Suprapubic skin (tissue), 4 donors: ENCODE measurements at places on chromosomes 11 and 22.

GRCh38 chr11:105699203-105699602 lies 89.3 kb downstream of the GRIA4 start:
- no peaks in the 10 kb centered on the region for H3K27me3 ChIP-seq
- DNase-seq = no peak
- no peak overlapping the region for H3K4me3 ChIP-seq
- H3K4me1 ChIP-seq = no peaks in the 10 kb centered on the region
- H3K36me3 ChIP-seq = no peaks in the 10 kb centered on the region

DNA sequence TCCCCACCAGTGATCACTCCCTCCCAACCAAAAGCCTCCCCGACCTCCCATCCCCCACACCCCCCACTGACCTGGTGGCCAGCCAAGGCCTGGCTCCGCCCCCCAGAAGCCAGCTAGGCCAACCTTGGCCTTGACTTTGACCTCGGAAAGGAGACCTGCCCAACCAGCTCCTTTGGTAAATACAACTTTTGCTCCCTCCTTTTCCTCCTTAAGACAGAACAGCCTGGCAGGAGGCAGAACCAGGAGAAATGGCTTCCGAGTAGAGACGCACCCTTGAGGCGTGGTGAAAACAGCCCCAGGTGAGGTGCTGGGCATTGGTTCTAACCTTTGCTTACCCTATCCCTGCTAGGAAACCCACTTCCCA lies 27.0 kb downstream of the PLEKHA7 start:
- H3K4me3 ChIP-seq = no peak overlapping the region
- no peaks in the 10 kb centered on the region for H3K36me3 ChIP-seq
- no peak for DNase-seq
- H3K4me1 ChIP-seq = peaks cover 23% of the 10 kb centered on the region

DNA sequence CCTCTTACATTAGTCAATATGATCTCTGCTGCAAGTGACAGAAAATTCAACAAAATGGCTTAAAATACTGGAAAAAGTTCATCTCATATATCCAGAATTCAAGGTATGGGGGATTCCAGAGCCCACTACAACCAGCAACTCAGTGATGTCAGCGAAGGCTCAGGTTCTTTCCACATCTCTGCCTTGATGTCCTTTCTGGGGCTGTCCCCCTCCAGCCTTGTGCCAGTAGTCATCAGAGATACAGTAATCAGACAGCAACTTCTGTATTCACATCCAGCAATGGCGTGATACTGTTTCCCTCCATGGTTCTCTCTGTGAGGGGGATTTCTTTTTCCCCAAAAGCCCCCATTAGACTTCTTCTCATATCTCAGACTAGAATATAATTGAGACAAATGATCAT lies 103.4 kb upstream of the USP47 start:
- H3K27me3 ChIP-seq = no peaks in the 10 kb centered on the region
- peaks cover 4% of the 10 kb centered on the region for H3K4me1 ChIP-seq
- no peak for DNase-seq
- no peaks in the 10 kb centered on the region for H3K36me3 ChIP-seq
- H3K4me3 ChIP-seq = no peak overlapping the region
- no peak overlapping the region for H3K27ac ChIP-seq

GRCh38 chr11:134724779-134725140 lies 312.7 kb upstream of the B3GAT1 start:
- no peak overlapping the region for H3K27ac ChIP-seq
- H3K4me3 ChIP-seq = no peak overlapping the region
- H3K36me3 ChIP-seq = no peaks in the 10 kb centered on the region
- H3K4me1 ChIP-seq = no peaks in the 10 kb centered on the region
- no peak for DNase-seq

GRCh38 chr11:112381578-112381977 lies 120.9 kb upstream of the PLET1 start:
- H3K4me3 ChIP-seq = no peak overlapping the region
- no peak for DNase-seq
- H3K27ac ChIP-seq = no peak overlapping the region
- no peaks in the 10 kb centered on the region for H3K27me3 ChIP-seq

DNA sequence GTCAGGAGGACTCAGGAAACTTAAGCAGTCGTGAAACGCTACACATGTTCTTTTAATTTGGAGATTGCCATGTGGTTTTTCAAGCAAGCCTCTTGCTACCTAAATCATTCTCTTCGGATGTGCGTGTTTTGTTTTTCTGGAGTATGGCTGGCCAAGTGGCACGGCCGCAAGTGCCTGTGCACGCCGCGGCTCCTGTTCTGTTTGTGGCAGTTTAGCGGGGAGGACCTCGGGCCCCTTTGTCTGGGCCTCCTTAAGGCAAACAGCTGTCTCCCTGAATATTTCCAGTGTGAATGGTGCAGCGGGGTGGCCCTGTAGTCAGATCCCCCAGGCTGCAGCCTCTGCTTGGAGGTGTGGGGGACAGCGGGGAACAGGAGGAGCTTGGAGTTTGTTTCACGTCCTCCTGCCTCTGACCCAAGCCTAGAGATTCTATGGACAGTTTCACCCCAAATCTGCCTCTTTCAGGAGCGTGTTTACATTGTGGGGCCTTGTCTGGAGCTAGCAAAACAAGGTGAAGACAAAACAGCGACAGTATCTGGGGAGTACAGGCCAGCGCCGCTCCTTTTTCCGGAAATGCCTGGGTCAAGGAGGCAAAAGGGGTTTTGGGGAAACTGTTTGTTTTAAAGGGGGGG lies 1.3 kb downstream of the LRP5 start:
- H3K36me3 ChIP-seq = no peaks in the 10 kb centered on the region
- H3K27me3 ChIP-seq = no peaks in the 10 kb centered on the region
- peak overlapping the region; percentile 74 for H3K4me3 ChIP-seq
- peaks cover 40% of the 10 kb centered on the region for H3K4me1 ChIP-seq
- no peak for DNase-seq
